ENCODE measurements at places on chromosomes 3 and 15. TPM values are rescaled to one million over a fixed set of nuclear protein-coding genes. Genes with fewer than 3 reads are reported as not detected.

RASGRF1 gene
- total RNA-seq, result 0.11 TPM

DNA sequence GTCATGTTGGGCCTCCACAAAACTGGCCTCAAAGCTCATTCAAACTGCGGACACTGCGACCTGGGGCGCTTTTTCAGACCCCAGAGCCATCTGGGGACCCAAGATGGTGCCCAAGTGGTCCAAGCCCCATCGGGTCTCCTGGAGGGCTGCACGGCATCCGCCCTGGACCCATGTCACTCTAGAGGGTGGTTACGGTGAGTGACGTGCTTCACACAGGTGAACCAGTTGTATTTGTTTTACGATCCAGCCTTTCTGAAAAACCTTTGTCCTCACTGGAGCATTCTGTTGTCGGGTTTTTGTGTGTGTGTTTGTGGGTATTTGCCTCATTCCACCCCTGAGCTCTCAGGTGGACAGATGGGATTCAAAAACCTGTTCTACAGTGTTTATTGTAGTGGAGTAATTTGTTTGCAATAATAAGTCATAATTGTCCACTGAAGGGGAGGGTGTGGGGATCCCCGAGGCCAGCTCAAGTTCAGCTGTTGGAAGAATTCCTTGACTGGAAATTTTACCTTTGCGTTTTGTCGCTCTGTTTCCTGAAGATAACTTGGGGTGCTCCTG, 1.9 kb downstream of the SLC51A start:
- no peak for DNase-seq

- DNase-seq, result no peak
These were observed 31.6 kb upstream of the ATP1B3 start for GRCh38 chr3:141844812-141845211.

DNA sequence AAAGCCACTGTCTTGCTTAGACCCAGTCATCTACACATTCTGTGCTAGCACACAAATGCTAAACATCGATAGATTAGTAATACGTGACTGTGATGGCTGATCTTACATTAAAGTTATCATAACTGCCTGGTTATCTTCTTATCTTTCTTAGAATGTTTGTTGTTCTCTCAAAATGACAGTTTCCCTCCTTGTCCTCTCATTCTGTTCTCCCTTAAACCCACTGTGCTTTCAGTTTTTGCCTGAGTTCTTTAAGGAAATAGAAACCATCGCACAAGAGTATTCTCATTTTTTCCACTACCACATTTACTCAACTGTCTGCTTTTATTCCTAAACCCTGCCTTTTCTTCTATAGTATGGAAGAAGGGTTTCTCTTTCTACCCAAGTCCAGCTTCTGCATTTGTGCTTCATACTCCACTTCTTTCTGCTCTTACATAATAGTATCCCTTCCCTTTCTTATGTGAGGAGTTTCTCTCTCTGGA, 17.1 kb downstream of the STX19 start:
- DNase-seq, result no peak

CASR gene
- not detected for total RNA-seq

- DNase-seq, result no peak
These were observed 17.6 kb downstream of the EMC7 start for GRCh38 chr15:34084086-34084485.

All from cardiac septum (tissue), 1 donor.